GM04504 (cell line): ENCODE measurements at places on chromosomes 2 and 18.
A peak's percentile ranks its signal among the peaks of the same experiment; 100 is the strongest.

DNA sequence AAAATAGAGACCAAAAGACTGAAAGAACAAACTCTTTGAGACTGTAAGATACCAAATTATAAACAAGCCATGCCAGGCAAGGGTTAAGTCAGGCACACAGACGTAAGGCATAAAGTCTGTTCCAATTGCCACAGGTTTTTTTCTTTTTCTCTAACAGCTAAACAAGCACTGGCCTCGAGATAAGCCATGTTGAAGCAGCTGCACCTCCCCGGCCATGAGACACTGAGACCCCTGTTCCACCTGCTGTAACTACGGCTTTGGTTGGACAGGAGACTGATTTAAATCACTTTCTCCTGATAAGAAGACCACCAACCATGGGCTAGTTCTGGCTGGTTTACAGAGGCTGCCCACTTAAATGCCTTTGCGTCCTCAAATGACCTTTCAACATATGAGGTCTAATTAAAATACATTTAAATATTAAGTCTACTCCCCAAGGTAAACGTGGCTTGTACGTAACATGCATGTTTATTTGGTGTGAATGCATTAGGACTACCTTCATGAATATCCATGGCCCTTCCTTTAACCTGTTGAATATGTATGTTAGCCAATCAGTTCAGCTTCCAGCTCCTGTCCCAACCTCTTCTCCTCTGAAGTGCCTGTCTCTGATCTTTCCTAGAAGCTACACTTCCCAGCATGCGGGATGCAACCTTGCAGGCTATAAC, 117.2 kb downstream of the CMPK2 start:
- no peak for DNase-seq

- no peak for DNase-seq
Observed at GRCh38 chr18:71743634-71744033, 800.5 kb downstream of the CBLN2 start.

DNA sequence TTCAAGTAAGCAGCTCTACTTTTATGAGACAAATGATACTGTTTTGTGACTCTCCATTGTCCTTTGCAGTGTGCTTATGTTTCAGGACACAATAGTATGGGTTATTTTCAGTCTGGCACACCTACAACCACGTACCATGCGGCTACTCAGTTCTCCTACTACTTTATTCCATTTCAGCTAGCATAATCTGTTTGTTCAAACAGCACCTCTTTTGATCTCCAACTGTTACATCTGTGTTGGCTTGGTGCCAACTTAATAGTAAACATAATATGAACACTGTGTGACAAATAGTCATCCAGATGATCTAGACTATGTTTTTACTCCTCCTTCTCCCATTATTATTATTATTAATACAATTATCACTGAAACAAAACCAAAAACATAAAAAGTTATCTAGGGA, 40.5 kb downstream of the MYO3B start:
- no peak for DNase-seq

GRCh38 chr18:51038110-51038509, 8.1 kb downstream of the SMAD4 start:
- DNase-seq = no peak

DNA sequence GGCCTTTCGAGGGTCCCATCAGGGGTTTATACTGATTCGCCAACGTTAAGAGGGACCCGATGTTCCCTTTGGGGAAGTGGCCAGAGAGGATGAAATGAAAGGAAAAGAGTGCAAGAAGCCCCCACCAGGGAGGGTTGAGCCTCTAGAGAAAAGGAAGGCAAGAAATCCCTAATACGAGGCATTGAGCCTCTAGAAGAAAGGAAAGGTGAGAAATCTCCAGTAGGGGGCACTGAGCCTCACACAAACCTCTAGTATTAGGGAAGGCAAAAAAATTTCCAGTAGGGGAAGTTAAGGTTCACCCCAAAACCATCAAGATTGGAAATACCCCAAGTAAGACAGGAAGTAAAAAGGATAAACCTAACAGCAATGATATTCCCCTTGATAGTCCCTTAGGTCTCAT, 9.8 kb upstream of the SAP130 start:
- no peak for DNase-seq

- DNase-seq = no peak
Observed at GRCh38 chr18:8095947-8096570, 513.2 kb upstream of the RAB12 start.

- no peak for DNase-seq
Observed at GRCh38 chr2:65388051-65388531, 44.3 kb downstream of the SPRED2 start.

DNA sequence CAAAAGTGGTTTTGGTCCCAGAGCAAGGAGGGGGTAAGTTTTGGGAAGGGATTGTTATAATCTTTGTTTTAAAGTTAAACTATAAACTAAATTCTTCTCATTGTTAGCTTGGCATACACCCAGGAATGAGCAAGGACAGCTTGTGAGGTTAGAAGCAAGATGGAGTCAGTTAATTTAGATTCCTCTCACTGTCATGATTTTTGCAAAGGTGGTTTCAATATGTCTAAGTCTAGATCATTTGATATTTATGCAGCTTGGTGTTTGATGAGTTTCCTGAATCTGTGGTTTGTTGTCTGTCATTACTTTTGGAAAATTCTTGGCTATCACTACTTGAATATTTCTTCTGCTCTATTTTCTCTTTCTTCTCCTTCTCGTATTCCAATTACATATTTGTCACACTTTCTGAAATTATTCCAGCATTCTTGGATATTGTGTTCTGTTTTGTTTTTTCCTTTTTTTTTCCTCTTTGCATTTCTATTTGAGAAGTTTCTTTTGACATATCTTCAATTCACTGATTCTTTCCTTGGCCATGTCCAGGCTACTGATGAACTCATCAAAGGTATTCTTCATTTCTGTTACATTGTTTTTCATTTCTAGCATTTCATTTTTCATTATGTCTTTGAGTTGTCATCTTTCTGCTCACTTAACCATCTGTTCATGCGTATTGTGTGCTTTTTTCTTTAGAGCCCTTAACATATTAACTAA, 5.1 kb downstream of the SP140 start:
- no peak for DNase-seq

DNA sequence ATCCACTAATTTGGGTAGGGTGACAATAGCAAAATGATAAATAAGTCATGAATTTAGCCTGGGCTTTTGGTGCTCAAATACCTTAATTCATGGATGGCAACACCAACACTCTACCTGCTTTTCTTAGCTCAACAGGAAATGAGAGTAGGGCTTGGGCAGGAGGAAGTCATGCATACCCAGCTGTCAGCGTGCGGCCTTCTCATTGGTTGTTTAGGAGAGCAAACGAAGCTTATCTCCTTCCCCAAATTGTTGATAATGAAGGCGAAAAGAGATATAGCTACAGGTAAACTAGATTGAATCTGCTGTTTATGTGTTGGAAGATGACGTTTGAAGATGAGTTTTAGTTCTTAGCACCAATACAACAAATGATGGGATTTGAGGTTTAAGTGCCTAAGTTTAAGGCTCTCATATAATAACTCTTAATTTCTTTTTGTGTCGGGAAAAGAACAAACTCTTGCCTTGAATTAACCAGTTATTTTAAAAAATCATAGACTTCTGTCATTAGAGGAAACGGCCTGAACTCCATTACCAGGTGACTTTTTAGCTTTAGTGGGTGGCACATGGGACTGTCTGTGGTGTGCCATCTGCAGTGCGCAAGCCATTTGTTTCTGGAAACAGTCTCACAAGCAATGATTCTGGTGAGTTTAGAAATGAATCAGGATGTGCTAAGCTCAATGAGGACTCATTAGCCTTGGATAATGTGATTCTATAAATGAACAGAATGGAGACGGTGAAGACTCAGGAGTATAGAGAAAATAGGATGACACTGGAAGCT, 19.8 kb downstream of the MAP4K4 start:
- no peak for DNase-seq

GRCh38 chr2:128736689-128737545, 418.2 kb upstream of the HS6ST1 start:
- no peak for DNase-seq

DNA sequence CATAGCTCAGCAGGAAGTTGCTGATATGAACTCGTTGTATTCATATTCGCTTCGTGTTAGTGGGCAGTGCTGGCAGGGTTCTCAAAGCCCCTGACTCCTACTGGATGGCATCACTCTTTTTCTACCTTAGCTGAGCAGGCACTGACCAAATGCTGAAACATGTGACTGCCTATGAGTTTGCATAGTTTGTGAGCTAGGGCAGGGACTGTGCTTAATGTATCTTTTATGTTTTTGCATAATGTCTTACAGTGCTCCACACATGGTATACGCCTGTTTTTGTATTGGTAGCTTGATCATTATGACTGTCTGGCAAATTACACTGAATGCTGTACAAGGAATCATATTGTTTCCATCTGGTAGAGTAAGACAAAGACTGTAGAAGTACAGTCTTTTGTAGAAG, 305.3 kb downstream of the PARD3B start:
- no peak for DNase-seq

GRCh38 chr2:211085056-211085680, 528.8 kb downstream of the CPS1 start:
- DNase-seq = peak; percentile 1

DNA sequence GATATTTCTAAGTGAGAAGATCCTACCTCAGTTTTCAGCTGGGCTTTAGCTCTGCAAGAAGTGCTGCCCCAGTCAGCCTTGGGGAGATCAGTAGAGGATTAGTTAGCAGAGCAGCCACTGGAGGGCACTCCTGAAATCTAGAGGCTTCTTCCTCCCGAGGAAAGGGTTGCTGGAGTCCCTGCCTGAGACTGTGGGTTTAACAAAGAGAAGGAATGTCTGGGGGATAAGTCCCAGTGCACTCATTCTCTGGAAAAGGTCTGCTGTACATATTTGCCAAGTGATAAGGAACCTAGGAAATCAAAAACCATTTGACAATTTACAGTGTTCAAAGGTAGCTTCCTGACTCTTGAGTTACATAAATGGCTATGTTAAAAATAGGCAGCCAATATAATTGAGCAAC, 207.2 kb downstream of the SLC8A1 start:
- DNase-seq = no peak

GRCh38 chr2:3596901-3597417, 2.0 kb downstream of the COLEC11 start:
- DNase-seq = no peak

GRCh38 chr2:164335947-164336346, 285.3 kb downstream of the GRB14 start:
- DNase-seq = no peak

- DNase-seq = no peak
Observed at GRCh38 chr2:1865716-1866234, 121.5 kb upstream of the PXDN start.

- peak; percentile 49 for DNase-seq
Observed at GRCh38 chr18:11251229-11251890, 102.0 kb upstream of the PIEZO2 start.

DNA sequence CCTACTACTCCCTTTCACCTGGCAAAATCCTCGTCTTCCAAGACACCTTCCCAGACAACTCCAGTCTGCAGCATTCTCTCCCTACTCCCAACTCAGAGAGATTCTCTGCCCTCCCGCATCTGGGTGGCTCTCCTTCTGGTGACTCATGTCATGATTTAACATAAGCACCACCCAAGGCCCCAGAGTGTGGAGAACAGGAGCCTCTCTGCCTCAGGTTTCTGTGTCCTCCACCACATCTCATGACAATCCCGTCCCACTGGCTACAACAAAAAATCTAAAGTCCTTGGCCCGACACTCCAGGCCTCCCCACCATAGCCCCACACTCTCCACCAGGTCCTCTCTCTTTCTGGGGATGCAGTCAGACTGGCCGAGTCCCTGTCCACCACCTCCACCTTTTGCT, 197.1 kb downstream of the BCL11A start:
- DNase-seq = no peak

- no peak for DNase-seq
Observed at GRCh38 chr2:47457268-47457667, 54.3 kb downstream of the MSH2 start.

DNA sequence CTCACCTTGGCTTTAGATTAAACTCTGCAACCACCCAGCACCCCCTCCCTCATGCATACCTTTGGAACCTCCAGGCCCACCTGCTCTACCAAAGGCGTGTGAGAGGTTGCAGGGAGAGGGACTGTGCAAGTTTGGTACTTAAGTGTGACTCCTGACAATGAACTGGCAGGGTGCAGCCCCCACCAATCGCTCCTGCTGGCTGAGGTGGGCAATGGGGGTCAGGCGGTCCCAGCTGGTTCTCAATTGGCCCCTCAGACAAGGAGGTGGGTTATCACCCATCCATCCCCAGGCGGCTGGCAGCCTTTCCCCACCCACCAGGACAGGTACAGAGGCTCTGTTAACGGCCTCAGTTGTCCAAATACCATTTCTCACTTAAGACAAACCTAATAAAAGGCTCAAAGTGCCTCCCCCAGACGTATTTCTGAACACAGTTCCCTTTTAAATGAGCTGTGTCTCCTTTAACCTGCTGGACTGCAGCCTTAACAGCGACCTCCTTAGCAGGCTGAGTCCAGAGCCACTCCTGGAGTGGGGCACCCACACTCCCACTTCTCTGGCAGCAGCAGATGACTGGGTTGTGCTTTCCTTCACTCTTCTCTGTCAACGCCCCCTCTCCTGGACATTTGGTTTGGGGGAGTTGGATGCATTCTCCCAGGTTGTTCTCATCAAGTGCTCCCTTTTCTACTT, 169.2 kb upstream of the SMAD2 start:
- no peak for DNase-seq

DNA sequence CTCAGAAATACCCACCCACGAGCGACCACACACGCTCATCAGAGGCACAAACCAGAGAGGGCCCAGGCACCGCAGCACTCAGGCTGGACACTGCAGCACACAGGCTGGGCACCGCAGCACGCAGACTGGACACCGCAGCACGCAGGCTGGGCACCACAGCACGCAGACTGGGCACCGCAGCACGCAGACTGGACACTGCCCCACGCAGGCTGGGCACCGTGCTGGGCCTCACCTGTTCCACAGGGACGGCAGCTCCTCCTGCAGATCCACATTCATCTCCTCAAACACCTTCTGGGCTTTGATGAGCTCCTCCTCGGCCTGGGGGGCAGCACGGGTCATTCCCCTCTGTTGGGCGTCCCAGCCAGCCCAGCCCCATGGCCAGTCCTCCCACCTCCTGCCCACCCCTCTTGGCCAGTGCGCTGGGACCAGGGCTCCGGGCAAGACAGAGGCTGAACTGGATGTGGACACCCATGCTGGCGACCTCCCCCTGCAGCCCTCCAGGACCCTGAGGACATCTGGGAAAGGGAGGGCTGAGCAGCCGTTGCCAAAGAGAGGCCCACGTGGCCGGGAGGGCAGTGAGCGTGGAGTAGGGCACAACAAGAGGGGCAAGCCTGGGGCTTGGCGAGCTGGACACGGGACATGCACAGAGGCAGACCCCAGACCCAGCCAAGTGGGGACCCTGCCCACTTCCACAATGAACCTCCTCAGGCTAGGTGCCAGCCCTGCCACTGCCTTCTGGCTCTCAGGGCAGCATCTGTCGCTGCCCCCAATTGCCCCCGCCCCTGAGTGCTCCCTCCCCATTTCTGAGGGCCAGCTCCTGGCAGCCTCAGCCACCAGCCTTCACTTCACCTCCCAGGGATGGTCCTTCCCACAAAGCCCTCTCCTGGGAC, 43.0 kb downstream of the BIN1 start:
- DNase-seq = no peak

- no peak for DNase-seq
Observed at GRCh38 chr2:165382362-165382761, 87.1 kb upstream of the CSRNP3 start.

GRCh38 chr2:46066601-46067000, 230.6 kb upstream of the EPAS1 start:
- no peak for DNase-seq

- no peak for DNase-seq
Observed at GRCh38 chr2:173770947-173771678, 194.1 kb downstream of the SP3 start.
